ENCODE measurements at places on chromosomes 1 and 21. TPM values are rescaled to one million over a fixed set of nuclear protein-coding genes. Genes with fewer than 3 reads are reported as not detected.

DNA sequence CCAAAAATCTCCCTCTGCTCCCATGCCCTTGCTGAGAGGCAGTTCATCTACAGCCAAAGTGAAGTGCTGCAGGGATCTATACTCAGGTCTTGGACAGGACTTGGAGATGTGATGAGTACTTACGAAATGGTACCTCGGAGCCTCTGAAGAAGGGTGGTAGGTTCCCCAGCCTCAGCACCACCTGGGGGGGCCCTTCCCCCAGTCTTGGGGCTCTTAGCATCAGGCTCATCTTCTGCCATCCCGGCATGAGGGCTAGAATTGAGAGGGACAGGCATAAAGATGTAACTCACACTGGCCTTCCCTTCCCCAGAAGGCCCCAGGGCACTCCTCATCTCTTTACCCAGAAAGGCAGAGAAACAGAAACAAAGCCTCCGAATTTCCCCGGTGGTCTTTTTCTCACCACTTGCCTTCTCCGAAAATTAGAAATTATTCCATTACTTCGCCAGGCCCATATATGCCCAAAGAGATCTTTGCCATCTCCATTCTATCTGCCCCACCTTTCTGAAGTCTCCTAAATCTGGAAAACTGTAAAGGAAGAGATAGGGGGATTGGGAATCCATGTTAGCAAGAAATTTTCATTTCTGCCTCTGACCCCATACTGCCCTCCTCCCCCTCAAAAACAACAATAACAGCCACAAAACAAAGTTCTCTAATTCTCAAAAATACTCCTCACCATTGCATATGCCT lies 827 bp downstream of the RFX5 start:
- DNase-seq = peak; percentile 56

Gene RCC1
- 27.5 TPM for total RNA-seq

GRCh38 chr1:30912913-30913652 lies 4.5 kb upstream of the SDC3 start:
- DNase-seq = no peak

Gene DPH2
- 42.2 TPM for total RNA-seq

DNA sequence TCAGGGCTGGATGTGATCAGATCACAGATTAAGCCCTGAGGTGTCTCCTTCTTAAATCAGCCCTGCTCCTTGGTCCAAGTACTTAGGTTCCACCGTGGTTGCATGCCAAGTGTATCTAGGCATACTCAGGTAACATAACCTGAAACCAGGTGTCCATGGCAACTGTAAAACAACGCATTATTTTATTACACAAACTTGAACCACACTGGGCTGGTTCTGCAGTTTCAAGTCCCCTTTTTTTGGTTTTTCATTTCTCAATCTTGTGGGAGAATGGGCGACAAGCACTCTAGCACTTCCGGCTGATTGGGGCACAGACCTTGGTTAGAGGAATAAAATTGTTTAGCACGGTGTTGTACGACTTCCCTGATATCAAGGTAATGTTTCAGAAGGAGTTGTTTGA lies 65.2 kb downstream of the GBP6 start:
- no peak for DNase-seq

Gene MIXL1
- total RNA-seq = 20.8 TPM
